ENCODE measurements at places on chromosomes 16 and 17.

GRCh38 chr17:6695565-6695964, 17.6 kb downstream of the SLC13A5 start:
- no peak for DNase-seq

GRCh38 chr17:56902348-56902747, 11.5 kb downstream of the TRIM25 start:
- DNase-seq, result no peak

- peak; percentile 83 for DNase-seq
Observed at GRCh38 chr17:49361129-49361901, 735 bp downstream of the ZNF652 start.

- no peak for DNase-seq
Observed at GRCh38 chr17:36823850-36824677, 113.2 kb upstream of the LHX1 start.

DNA sequence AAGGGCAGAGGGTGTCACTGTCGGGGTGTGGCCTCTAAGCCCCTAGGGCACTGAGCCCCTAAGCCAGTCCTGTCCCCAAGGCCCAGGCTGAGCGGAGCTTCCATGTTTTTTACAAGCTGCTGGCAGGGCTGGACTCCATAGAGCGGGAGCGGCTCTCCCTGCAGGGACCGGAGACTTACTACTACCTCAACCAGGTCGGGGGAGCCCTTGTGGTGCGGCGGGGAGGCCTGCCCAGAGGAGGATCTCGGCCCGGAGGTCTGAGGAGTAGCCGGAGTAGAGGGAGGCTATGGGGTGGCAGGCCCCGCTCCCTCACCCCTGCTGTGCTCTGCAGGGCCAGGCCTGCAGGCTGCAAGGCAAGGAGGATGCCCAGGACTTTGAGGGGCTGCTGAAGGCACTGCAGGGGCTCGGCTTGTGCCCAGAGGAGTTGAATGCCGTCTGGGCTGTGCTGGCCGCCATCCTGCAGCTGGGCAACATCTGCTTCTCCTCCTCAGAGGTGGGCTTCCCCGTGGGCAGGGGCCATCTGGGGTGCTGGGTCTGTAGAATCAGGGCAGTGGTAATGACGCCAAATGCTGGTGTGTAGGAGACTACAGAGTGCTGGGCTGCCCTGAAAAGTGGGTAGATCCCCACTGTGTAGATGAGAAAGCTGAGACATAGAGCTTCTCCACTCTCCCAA, 4.9 kb downstream of the MYO15B start:
- no peak for DNase-seq

DNA sequence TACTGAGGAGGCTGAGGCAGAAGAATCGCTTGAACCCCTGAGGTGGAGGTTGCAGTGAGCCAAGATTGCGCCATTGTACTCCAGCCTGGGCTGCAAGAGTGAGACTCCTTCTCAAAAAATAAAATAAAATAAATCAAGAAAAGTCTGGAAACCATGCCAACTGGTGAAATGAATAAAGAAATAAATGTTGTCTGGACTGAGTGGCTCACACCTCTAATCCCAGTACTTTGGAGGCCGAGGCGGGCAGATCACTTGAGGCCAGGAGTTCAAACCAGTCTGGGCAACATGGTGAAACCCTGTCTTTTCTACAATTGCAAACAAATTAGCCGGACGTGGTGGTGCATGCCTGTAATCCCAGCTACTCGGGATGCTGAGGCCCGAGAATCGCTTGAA, 744 bp upstream of the LRRC37A3 start:
- DNase-seq, result peak; percentile 22

Measured in GM12865 (cell line).